ENCODE measurements at places on chromosomes 2 and 18. TPM values are rescaled to one million over a fixed set of nuclear protein-coding genes. Genes with fewer than 3 reads are reported as not detected.

DNA sequence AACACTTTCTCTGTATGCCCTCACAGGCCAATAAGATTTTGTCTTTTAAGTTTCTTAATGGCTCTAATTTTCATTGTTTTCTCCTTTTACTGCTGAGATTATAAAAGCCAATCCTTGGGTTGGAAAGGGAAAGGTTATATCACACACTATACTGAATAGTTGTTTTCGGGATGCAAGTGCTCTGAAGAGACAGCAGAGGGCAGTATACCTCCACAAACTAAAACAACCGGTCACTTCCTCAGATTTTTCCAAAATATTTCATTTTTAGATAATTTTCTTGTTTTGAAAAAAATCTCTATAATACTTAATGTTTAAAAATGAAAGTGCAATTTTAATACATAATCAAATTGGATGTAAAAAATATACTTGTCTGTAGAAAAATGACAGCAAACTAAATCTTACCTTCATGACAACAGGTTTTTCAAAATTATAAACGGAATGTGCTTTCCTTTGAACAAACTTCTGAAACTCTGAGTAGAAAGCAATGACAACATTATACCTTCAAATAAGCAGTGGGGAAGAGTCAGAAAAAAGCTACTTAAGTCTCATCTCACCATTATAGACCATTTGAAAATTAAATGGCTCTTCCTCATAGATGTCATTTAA is 82.7 kb downstream of the ORC4 start:
- no peak overlapping the region for H3K4me3 ChIP-seq
- H3K27ac ChIP-seq: no peak overlapping the region
- no peaks in the 10 kb centered on the region for H3K36me3 ChIP-seq
- H3K27me3 ChIP-seq: no peaks in the 10 kb centered on the region
- DNase-seq: no peak

DNA sequence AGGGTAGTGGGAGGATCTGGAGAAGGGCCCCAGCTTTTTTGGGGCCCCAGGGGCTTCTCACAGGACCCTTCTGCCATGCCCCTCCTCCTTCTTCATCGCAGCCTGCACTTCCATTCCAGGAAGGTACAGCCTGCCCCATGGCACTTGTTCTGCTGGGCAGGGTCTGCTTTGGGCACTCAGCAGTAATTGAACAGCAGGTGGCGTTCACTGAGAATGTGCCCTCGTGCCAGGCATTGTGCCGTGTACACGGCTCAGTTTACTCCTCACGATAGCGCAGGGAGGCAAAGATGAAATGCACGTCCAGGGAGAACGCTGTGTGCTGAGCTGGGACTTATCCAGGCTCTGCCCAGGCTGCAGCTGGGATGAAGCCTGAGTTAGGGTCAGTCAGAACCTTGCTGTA is 54.8 kb upstream of the ASB18 start:
- H3K4me3 ChIP-seq: no peak overlapping the region
- H3K36me3 ChIP-seq: no peaks in the 10 kb centered on the region
- no peaks in the 10 kb centered on the region for H3K27me3 ChIP-seq

- H3K27ac ChIP-seq: no peak overlapping the region
- peaks cover 7% of the 10 kb centered on the region for H3K4me1 ChIP-seq
- no peaks in the 10 kb centered on the region for H3K36me3 ChIP-seq
- no peak for DNase-seq
- no peak overlapping the region for H3K4me3 ChIP-seq
Measured at GRCh38 chr18:13500227-13500865, 226.0 kb downstream of the FAM210A start.

GRCh38 chr2:65057391-65058052 is 1.3 kb downstream of the CEP68 start:
- no peaks in the 10 kb centered on the region for H3K27me3 ChIP-seq
- no peak for DNase-seq
- H3K27ac ChIP-seq: no peak overlapping the region
- peaks cover 5% of the 10 kb centered on the region for H3K4me1 ChIP-seq
- H3K36me3 ChIP-seq: no peaks in the 10 kb centered on the region
- peak overlapping the region; percentile 79 for H3K4me3 ChIP-seq

GRCh38 chr2:76692908-76693307 is 829.3 kb downstream of the LRRTM4 start:
- H3K4me3 ChIP-seq: no peak overlapping the region
- DNase-seq: no peak
- H3K27ac ChIP-seq: no peak overlapping the region
- no peaks in the 10 kb centered on the region for H3K36me3 ChIP-seq
- H3K4me1 ChIP-seq: no peaks in the 10 kb centered on the region
- no peaks in the 10 kb centered on the region for H3K27me3 ChIP-seq

DNA sequence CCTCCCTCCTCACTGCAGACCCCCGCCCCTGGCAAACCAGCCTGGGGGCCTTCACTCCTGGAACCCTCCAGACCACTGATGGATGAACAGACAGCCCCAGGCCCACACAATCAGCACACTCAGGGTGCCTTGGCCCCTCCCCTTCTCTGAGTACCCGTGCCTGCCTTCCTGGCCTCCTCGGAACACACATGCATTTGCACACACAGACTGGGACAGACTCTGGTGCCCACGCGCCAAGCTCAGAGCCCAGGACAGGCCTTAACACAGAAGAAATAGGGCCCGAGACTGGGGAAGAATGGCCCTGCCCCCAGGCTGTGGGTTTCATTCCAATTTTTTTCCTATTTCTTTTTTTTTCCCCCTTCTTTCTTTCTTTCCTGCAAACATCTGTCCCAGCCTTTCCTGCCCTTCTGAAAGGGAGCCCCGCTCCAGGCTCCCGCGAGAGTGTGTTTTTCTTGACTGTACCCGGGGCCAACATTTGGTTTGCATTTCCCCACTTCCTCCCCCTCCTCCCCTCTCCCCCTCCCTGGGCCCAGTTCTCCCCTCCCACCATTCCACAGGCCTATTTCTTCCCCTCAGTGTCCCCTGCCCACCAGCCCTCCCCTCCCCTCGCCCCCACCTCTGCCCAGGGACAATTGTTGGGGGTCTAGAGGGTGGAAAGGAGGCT is 618 bp upstream of the TNS1 start:
- H3K4me3 ChIP-seq: peak overlapping the region; percentile 49
- H3K27me3 ChIP-seq: no peaks in the 10 kb centered on the region
- peak overlapping the region; percentile 47 for H3K27ac ChIP-seq
- peak; percentile 76 for DNase-seq
- no peaks in the 10 kb centered on the region for H3K36me3 ChIP-seq

DNA sequence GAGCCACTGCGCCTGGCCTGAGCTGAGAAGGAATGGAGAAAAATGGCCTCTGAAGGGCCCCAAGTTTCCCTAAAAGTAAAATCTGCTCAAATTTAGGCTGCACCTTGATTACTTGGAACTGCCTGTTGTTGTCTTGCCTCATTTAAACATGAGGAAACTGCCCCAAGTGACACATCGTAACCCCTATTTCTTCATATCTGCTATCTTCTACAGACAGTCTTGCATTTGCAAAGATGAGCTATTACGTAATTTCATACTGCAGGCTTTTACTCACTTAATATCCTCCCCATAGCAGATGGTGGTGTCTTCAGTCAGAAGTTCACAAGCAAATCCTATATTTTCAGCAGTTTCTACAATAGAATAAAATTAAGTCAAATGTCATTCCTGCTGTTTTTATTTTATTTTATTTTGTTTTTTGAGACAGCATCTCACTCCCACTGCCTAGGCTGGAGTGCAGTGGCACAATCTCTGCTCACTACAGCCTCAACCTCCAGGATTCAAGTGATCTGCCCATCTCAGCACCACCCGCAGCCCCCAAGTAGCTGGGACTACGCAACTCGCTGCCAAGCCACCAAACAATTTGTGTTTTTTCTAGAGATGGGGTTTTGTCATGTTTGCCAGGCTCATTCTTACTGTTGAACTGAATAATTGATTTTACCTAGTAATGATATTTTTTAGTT is 45.3 kb upstream of the NARS1 start:
- no peaks in the 10 kb centered on the region for H3K36me3 ChIP-seq
- no peak overlapping the region for H3K27ac ChIP-seq
- no peaks in the 10 kb centered on the region for H3K27me3 ChIP-seq
- no peaks in the 10 kb centered on the region for H3K4me1 ChIP-seq

DNA sequence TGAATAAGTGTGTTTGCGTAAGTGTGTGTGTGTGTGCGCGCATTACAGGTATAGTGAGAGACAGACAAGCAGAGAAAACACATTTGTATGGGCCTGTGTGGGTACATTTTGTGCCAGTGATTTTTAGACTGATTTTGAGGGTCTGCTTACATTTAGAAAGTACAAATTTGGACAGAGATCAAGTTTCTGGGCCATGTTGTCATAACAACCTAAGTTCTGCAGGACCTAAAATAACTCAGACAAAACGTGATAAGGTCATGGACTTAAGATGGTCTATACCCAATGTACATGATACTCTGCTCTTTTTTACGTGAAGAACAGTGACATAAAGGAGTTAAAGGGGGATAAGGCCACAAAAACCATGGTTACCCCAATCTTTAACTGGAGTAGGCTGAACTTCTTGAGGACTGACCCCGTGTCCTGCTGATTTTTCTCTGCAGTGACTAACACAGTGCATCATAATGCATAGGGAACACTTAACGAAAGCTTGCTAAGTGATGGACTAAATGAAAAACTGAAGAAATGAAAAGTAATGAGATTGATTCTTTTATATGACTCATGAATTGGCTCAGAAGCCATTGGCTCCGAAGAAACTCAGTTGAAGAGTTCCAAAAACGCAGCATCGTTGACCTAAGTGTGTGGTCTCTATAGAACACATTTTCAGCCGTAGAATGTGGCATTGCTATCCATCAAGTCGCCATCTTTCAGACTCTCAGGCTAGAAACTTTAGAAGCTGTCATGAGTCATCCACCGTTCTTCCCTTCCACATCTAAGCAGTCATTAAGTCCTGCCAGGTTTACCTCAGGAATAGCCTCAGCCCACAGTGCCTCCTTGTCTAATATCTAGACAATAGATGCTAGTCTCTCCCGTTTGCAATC is 61.6 kb upstream of the NCOA1 start:
- peaks cover 3% of the 10 kb centered on the region for H3K4me1 ChIP-seq
- H3K27ac ChIP-seq: no peak overlapping the region
- no peaks in the 10 kb centered on the region for H3K36me3 ChIP-seq

Gene CPLX4
- not detected for total RNA-seq

Gene CCDC141
- 0.99 TPM for total RNA-seq

Gene GATA6
- 221 TPM for total RNA-seq

Gene DOK1
- 9.4 TPM for total RNA-seq
